Activated naive CD4-positive, alpha-beta T cell treated with anti-CD3 and anti-CD28 coated beads for 36 hours (primary cell): ENCODE measurements at places on chromosomes 7 and 10. TPM values are rescaled to one million over a fixed set of nuclear protein-coding genes. Genes with fewer than 3 reads are reported as not detected.

GRCh38 chr10:110349831-110350230 lies 45.1 kb upstream of the SMNDC1 start:
- DNase-seq, result no peak
- H3K27me3 ChIP-seq, result no peaks in the 10 kb centered on the region
- H3K27ac ChIP-seq, result no peak overlapping the region
- H3K4me3 ChIP-seq, result no peak overlapping the region

- no peak overlapping the region for H3K27ac ChIP-seq
- H3K4me3 ChIP-seq, result no peak overlapping the region
Observed at GRCh38 chr10:75987616-75988015, 556.2 kb downstream of the LRMDA start.

DNA sequence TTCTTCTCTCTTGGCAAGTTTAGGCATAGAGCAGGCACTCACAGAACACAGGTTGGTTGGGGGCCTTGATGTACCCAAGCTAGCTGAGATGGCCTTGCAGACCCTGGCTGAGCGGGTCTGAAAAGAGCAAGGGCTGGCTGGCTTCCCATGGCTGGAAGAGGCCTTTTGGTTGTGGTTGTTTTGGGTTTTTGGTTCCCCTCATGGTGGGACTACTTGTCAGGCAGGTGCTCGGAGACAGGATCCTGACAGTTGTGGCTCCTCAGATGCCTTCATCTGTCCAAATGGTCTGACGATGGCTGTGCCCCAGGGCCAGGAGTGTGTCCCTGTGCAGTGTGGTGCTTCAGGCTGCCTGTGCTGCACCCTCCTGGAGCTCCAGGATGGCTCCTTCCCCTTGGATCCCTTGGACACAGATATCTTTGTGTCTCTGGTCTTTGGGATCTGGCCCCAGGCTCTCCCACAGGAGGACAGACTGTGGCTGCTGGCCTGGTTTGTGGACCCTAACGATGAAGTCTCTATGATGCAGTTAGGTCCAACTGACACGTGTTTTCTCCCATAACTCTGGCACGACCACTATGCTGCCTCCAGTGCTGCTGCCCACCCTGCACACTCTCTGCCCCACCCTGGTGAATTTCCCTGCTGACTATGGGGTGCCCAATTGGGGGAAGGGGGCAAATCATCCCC lies 321.5 kb upstream of the ZNF32 start:
- H3K27me3 ChIP-seq, result peaks cover 5% of the 10 kb centered on the region
- DNase-seq, result no peak
- no peak overlapping the region for H3K27ac ChIP-seq
- no peaks in the 10 kb centered on the region for H3K36me3 ChIP-seq
- no peak overlapping the region for H3K4me3 ChIP-seq
- peaks cover 3% of the 10 kb centered on the region for H3K4me1 ChIP-seq

RHEB gene
- 62.7 TPM for total RNA-seq

DNA sequence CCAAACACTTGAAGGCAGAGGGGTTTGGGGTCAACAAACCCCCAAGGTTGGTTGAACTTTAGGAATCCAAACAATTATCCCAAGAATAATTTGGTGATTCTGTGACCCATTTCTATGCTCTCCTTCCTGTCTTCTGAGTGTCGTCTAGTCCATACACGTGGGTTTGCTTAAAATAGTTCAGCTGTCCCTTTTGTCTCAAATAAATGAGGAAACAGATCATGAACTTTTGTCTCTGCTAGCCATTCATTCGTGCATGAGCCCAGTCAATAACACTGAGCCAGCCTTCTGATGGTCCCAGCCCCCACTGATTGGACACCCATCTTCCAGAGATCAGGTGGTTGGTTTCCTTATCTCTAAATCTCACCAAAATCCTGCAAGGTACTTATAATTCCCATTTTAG lies 255.4 kb downstream of the PRPF18 start:
- no peaks in the 10 kb centered on the region for H3K36me3 ChIP-seq
- H3K27ac ChIP-seq, result no peak overlapping the region
- no peak overlapping the region for H3K4me3 ChIP-seq
- peaks cover 7% of the 10 kb centered on the region for H3K4me1 ChIP-seq
